ENCODE measurements at places on chromosomes 13 and 19. TPM values are rescaled to one million over a fixed set of nuclear protein-coding genes. Genes with fewer than 3 reads are reported as not detected.

CEBPA gene
- 1.1 TPM for total RNA-seq

PRTN3 gene
- total RNA-seq, result not detected

UBXN6 gene
- total RNA-seq, result 87.6 TPM

ARRDC5 gene
- total RNA-seq, result not detected

VSTM1 gene
- 1.0 TPM for total RNA-seq

ZNF534 gene
- not detected for total RNA-seq

GRK1 gene
- not detected for total RNA-seq

KLF1 gene
- total RNA-seq, result not detected

FCER2 gene
- total RNA-seq, result 0.34 TPM

ZFP28 gene
- 3.2 TPM for total RNA-seq

ZNF208 gene
- total RNA-seq, result 3.2 TPM

FGF9 gene
- total RNA-seq, result not detected

FGF21 gene
- 1.8 TPM for total RNA-seq

LNX2 gene
- total RNA-seq, result 2.2 TPM

FAM216B gene
- not detected for total RNA-seq

NTF4 gene
- total RNA-seq, result 0.40 TPM

PSG11 gene
- not detected for total RNA-seq

All from A375 (cell line).